Activated CD8-positive, alpha-beta memory T cell treated with anti-CD3 and anti-CD28 coated beads, Interleukin-2, amount 50 U/mL, for 4 hours (primary cell): ENCODE measurements at places on chromosomes 6 and 20.
A peak's percentile ranks its signal among the peaks of the same experiment; 100 is the strongest.

- peak; percentile 52 for DNase-seq
These were observed 792 bp downstream of the SNAP25 start for GRCh38 chr20:10219452-10219791.

GRCh38 chr6:971981-972640 is 279.2 kb upstream of the EXOC2 start:
- no peak for DNase-seq

- DNase-seq, result no peak
These were observed 4.6 kb upstream of the IER3 start for GRCh38 chr6:30748851-30749540.

- no peak for DNase-seq
These were observed 181.2 kb downstream of the DTNBP1 start for GRCh38 chr6:15481390-15482291.

GRCh38 chr6:148770408-148771211 is 23.8 kb downstream of the UST start:
- DNase-seq, result no peak

GRCh38 chr6:20137240-20137639 is 75.0 kb downstream of the MBOAT1 start:
- no peak for DNase-seq

GRCh38 chr6:10429638-10430427 is 15.0 kb upstream of the TFAP2A start:
- DNase-seq, result no peak

DNA sequence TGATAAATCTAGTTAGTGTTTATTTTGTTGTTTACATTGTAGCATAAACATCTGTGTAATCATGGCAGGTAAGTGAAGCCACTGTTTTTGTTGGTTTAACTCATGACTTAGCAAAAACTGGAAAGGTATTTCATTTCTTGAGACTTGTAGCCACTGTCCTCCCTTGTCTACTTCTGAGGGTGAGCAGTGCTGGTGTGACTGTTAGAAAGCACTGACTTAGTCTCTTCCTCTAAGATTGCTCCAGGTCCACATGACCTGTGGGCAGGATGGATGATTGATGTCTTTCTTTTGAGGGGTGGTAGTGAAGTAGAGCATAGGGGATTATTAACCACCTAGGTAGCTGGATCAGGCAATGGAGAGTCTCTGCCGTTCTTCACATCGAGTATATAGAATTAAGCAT is 203.8 kb downstream of the ARID1B start:
- no peak for DNase-seq

DNA sequence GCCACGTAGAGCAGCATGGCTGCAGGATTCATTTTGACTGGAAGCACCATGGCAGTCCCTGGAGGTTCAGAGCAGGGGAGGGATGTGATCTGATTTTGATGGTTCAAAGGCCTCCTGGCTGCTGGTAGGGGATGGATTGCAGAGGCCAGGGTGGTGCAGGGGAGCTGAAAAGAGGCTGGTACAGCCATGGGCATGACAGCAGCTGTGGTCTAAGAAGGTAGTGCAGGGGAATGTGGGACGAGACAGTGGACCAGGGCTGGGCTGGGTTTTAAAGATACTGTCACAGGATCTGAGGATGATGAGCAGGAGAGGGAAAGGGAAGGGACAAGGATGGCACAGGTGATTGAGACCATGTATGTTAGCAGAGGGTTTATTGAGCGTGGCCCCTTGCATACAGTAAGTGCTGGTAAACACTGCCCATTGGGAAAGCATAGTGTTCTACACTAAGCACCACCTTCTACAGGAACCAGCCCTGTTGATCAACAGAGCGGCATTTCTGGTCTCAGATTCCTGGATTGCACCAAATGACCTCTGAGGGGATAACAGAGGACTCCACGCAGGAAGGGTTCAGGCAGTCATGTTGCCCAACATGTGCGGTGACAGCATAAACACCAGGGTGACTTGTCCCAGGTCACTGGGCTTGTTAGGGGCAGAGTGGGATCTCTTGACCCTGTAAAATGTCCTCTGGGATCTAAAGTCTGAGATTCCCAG is 14.5 kb upstream of the SIRPA start:
- no peak for DNase-seq

GRCh38 chr6:62285612-62286469 is at the start of gene KHDRBS2:
TSS of gene KHDRBS2 (minus strand) at chr6:62286225.
- no peak for DNase-seq

DNA sequence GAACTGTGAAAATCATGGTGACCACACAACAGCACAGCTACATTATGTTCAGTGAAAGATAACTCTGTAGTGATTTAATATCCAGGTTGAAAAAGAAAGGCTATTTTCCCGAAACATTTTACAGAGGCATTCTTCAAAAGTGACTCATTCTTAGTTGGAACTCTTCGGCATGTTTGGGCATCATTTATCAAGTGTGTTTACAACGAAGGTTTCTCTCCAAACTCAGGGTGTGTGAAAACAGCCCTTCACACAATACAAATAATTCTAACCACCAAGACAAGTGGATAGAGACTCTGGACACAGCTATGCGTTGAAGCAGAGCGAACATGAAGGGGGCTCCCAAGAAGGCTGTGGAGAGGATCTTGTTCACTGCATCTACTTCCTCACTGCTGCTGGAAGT is 57.6 kb downstream of the CBLN4 start:
- DNase-seq, result no peak

DNA sequence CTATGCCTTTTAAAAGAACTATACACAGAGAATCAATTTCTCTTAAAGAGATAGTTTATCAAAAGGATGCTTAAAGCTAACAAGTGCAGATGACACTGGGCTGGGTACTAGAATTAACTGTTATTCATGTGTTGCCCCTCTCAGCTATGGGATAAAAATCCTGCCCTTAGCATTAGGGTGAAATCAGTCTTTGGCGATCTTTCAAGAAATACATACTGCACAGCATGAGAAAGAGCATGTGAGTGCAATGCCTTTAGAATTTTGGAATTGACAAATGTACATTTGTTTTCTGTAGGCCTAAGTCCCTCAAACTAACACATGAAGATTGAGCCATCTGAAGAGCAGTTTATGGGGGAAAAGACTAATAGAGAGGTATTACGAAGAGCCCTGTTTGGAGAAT is 115.4 kb downstream of the ZFP64 start:
- no peak for DNase-seq

DNA sequence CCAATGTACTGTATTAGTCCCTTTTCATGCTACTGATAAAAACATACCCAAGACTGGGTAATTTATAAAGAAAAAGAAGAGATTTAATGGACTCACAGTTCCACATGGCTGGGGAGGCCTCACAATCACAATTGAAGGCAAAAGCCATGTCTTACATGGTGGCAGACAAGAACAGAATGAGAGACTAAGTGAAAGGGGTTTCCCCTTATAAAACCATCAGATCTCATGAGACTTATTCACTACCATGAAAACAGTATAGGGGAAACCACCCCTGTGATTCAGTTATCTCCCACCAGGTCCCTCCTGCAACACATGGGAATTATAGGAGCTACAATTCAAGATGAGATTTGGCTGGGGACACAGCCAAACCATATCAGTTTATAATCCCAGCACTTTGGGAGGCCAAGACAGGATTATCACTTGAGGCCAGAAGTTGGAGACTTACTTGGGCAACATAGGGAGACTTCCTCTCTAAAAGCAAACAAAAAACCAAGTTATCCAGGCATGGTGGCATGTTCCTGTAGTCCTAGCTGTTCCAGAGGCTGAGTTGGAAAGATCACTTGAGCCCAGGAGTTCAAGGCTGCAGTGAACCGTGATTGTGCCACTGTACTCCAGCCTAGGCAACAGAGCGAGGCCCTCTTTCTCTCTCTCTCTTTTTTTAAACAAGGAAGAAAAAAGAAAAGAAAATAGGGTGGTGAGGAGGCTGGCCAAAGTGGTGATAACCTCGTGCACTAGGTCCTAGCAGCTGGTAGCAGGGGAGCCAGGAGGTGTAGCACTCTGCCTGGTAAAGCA is 22.9 kb upstream of the DDR1 start:
- DNase-seq, result no peak

DNA sequence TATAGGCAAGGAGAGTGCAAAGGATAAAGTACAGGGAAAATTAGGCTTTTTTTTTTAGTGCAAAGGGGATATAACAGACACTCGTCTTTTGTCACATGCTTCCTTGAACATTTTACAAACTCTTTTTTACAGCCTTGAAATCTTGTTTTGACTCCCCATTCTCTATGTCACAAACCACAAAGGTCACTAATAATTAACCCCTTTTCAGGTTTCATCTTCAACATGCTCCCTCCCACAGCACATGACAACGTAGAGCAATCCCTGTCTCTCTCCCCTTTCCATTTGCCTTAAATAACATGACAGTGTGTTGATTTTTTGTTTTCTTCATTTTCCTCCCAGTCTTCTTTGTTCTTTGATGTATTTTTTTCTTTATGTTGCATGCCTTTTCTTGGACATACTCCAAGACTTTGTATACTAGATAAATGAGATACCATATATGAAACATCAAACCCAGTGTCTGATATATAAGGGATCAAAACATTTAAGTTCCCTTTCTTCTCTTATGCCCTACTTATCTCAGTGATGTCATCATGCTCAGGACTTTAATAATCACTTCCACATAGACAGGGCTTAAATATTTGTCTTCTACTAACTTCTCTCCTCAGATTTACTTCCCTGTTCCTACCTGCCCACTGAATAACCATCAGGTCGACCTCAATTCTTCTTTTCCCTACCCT is 378.7 kb upstream of the HSF2 start:
- no peak for DNase-seq

GRCh38 chr20:9344083-9344920 is 170.1 kb upstream of the LAMP5 start:
- DNase-seq, result no peak

DNA sequence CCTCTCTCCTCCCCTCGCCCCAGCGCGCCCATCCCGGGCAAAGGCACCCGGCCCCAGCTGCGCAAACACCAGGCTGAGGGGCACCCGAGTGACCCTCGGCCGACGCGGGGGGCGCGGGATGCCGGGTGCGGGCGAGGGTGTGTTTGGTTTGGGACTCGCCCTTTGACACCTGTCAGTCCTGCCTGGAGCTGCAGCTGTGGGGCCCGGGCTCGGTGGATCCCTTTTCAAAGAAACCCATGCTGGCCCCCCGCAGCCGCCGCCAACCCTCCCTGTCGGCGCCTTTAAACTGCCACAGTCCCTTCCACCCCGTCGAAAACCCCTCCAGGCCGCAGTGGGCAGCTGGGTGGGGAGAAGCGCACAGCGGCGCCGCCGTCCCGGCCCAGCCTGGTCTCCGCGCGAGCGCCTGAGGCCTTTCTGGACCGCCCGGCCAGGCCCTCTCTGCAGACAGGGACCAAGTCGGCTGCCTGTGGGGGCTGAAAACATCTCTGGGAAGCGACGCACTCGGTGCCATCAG is 5.5 kb downstream of the FOXQ1 start:
- no peak for DNase-seq

DNA sequence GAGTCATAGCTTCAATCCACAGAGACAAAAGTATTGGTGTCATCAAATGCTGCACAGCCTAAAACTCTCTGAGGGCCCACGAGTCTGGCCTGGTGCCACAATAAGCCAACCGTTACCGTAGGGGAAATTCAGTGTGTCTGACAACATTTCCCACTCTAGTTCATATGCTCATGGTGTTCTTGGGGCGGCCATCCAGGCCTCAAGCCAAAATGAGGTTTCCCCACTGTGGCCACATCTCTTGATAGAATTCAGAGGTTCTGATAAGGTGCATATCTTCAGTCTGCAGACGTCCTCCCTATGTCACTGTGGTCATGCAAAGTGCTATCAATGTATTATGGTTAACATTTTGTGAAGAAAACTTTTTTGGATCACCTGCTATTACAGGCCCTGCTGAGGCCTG is 627.7 kb downstream of the QKI start:
- DNase-seq, result no peak

DNA sequence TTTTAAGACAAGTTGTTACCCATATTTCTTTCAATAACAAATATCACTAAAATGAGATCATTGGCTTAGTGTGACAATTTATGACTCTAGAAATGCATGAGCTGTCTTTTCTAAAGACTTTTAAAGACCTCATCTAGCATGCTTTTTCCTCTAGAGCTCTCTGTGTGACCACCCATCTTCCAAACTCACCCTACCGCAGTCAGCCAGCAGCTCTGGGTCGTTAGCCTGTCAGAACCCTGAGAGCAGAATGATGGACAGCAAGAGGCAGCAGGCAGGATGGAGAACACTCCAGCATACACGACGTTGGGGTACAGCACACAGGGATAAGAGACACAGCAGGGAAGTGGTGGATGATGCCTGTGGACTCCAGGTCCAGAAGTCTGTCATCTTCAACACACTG is 45.1 kb upstream of the TBX18 start:
- no peak for DNase-seq

- DNase-seq, result no peak
These were observed 6.3 kb downstream of the ZMYND8 start for GRCh38 chr20:47350181-47350550.

GRCh38 chr6:158019416-158019815 is 37.8 kb downstream of the SYNJ2 start:
- DNase-seq, result no peak

DNA sequence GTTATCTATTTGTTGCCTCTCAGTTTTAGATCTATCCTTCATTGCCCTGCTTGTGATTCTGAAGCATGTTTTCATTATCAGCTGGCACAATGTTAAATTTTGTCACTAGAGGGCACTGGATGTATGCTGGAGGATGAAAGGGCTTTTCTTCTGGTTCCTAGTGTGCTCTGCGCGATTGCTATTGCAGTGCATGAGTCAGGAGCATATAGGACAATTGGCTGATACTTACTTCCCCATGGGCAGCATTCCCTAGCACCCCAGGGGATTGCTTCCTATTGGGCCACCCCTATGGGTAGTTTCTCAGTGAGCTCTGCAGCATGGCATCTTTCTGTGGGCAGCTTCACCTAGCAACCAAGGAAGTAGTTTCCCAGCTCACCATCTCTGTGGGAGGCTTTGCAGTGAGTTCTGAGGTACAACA is 280.3 kb upstream of the SYNCRIP start:
- DNase-seq, result no peak

- peak; percentile 34 for DNase-seq
These were observed 54.0 kb upstream of the BTN3A2 start for GRCh38 chr6:26311012-26311384.

DNA sequence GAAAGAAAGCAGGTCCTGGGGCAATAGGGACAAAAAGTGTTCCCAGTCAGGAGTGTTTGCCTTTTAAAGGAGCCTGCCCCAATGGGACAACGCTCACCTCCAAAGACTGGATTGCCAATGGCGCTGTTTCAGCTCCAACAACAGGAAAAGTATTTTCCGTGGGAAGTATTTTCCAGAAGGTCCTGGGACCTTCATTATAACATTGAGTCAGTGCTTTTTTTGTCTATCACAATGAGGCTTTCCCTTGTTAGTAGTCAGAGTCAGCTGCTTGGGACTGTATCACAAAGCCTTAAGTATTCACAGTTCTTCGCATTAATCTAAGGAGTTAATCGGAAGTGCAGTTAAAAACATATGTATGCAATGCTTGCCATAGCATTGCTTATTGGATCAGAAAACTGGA is 17.3 kb downstream of the TRAF3IP2 start:
- DNase-seq, result no peak

GRCh38 chr6:42460883-42461282 is 9.2 kb upstream of the TRERF1 start:
- no peak for DNase-seq

GRCh38 chr6:93165850-93166430 is 253.4 kb downstream of the EPHA7 start:
- no peak for DNase-seq
